ENCODE measurements at places on chromosomes 2 and 18. TPM values are rescaled to one million over a fixed set of nuclear protein-coding genes. Genes with fewer than 3 reads are reported as not detected.

GRCh38 chr2:19989667-19990415 lies at the start of gene WDR35:
WDR35 (minus strand) TSS chr2:19990105; CDS start chr2:19990015, 90 bp downstream.
- peak; percentile 91 for DNase-seq

DNA sequence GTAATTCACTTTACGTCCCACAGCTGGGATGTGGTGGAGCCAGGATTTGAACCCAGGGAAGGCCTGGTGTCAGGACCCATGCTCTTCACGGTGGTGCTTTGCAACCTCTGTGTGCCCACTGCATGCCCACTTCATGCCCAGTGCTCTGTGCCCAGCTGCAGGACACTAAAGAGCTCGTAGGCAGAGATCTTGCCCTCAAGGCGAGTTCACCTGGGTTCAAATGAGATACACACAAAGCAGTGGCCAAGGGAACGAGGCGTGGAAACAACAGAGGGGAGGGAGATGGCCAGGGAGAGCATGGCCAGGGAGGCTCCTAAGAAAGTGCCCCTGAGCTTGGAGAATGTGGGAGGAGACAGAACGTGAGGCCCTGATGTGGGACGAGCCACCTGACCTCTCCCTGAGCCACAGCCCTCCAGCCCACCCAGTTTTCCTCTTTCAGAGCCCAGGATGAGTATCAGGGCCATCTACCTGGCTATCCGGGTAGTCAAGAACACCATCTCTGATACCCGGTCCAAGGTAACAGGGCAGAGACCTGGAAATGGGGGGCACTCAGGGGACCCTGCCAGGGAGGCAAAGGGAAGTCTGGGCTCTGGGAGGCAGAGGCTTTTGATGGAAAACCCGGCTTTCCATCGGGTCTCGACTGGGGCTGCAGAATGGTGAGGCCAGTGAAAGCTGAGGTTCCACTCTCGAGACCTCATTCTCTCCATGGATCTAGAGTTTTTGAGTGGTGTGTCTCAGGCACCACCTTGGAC lies 20.4 kb downstream of the MROH2A start:
- DNase-seq = peak; percentile 26

GRCh38 chr2:86476092-86476491 lies 34.9 kb downstream of the KDM3A start:
- DNase-seq = no peak

OTOF gene
- total RNA-seq = 0.28 TPM

GRCh38 chr2:233250985-233251305 lies 528 bp upstream of the ATG16L1 start:
- DNase-seq = no peak

DNA sequence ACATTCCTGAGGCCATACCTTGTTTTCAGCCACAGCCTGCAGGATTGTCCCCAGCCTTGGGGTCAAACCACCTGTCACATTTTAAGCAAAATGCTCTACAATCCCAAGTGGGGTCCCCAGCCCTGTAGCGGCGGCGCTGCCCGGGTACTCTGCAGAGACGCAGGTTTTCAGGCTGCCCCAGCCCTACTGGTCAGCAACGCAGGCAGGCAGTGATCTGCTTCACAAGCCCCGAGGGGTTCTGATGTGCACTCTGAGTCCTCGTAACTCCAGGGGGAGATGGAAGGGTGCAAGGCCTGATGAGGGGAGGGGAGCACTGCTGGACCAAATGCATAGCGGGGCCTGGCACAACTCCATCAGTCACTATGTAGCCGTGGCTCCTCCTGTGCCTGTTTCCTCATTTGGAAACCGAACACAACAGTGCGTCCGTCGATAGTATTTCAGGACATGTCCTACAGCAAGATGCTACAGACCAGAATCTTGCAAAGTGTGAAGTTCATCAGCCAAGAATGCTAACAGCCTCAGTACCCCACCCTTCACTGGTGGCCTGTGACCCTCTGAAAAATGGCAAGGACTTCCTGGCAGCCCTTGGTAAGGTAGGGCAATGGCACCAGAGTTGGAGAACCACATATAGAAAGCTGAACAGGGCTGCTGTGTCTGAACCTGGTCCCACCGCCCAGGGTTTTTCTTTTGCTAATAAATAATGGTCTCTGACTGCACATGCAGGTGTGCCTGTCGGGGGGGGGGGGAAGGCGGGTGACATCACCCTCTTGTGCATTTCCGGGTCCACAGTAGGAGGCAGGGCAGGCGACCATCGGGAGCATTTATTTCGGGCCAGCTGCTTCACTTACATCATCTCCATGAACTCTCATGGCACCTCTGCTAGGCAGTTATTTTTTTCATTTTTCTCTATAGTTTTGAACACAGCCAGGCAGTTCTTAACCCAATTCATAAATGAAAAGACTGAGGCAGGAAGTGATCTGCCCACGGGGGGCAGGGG lies 50.6 kb upstream of the TFCP2L1 start:
- no peak for DNase-seq

GRCh38 chr2:231687133-231687852 lies 21.0 kb upstream of the PTMA start:
- peak; percentile 75 for DNase-seq

CFC1 gene
- not detected for total RNA-seq

Measured in liver (tissue), 10 donors.